ENCODE measurements at places on chromosomes 11 and 22. TPM values are rescaled to one million over a fixed set of nuclear protein-coding genes. Genes with fewer than 3 reads are reported as not detected.

The USH1C gene
- total RNA-seq = not detected

The GSTT2B gene
- 9.5 TPM for total RNA-seq

The ANO9 gene
- not detected for total RNA-seq

The PKNOX2 gene
- total RNA-seq = 1.4 TPM

The PGA3 gene
- 2.8 TPM for total RNA-seq

The SPDYC gene
- total RNA-seq = not detected

The MAPK8IP2 gene
- 0.12 TPM for total RNA-seq

The MAP6 gene
- total RNA-seq = 1.2 TPM

The TRPM5 gene
- not detected for total RNA-seq

The SPON1 gene
- 26.8 TPM for total RNA-seq

The APOBEC3F gene
- 8.1 TPM for total RNA-seq

The WBP2NL gene
- 0.23 TPM for total RNA-seq

The STK33 gene
- total RNA-seq = 0.45 TPM

The DEUP1 gene
- total RNA-seq = not detected

The DSCAML1 gene
- not detected for total RNA-seq

The SMC1B gene
- total RNA-seq = under 0.01 TPM

The C11orf86 gene
- total RNA-seq = not detected

The FOLR2 gene
- not detected for total RNA-seq

The IFTAP gene
- total RNA-seq = 34.9 TPM

The OR52D1 gene
- total RNA-seq = not detected

The SYT13 gene
- not detected for total RNA-seq

The SCT gene
- total RNA-seq = not detected

The SPINDOC gene
- 6.7 TPM for total RNA-seq

The ENTHD1 gene
- total RNA-seq = not detected

The MYH9 gene
- 1,062 TPM for total RNA-seq

The TMEM191C gene
- total RNA-seq = 0.82 TPM

The RAG2 gene
- not detected for total RNA-seq

The OR10A5 gene
- total RNA-seq = not detected

The APOL1 gene
- total RNA-seq = 45.5 TPM

The APLNR gene
- 0.35 TPM for total RNA-seq

The TTC36 gene
- not detected for total RNA-seq

The MS4A4E gene
- not detected for total RNA-seq

The DDX25 gene
- total RNA-seq = 0.12 TPM

The HBG2 gene
- total RNA-seq = not detected

The ZBTB16 gene
- total RNA-seq = 0.12 TPM

The MMP3 gene
- total RNA-seq = 0.08 TPM

The CATSPER1 gene
- 0.68 TPM for total RNA-seq

The SERPING1 gene
- 8.2 TPM for total RNA-seq

The KRTAP5-2 gene
- not detected for total RNA-seq

The OR51I1 gene
- total RNA-seq = not detected

The ZNF280A gene
- not detected for total RNA-seq

Measured in smooth muscle cell of the coronary artery (primary cell).